ENCODE measurements at places on chromosomes 12 and 14.
A peak's percentile ranks its signal among the peaks of the same experiment; 100 is the strongest.

- ATAC-seq, result no peak
Observed at GRCh38 chr14:37637341-37637740, 41.9 kb downstream of the TTC6 start.

- ATAC-seq, result no peak
Observed at GRCh38 chr12:67356380-67356774, 87.2 kb downstream of the CAND1 start.

GRCh38 chr12:49567611-49568441 lies at the start of gene MCRS1:
TSS of gene MCRS1 (minus strand) at chr12:49568142. CDS start at chr12:49566731, 1,411 bp downstream.
- ATAC-seq, result peak; percentile 96

- peak; percentile 90 for ATAC-seq
Observed at GRCh38 chr14:101731187-101732080, 30.1 kb upstream of the PPP2R5C start.

DNA sequence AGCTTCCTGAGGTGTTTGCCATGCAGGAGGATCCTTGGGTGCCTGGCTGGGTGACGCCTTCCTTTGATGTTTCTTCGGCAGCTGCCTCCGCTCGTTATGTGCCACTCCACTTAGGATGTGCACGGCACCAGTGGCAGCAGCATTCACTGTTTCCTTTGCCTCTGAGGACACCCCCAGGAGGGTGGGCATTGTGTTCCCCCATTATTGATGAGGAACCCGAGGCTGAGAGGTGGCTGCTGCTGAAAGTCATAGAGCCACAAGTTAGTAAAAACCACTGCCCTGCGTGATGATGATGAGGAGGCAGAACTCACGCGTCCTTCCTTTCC lies 41.2 kb downstream of the EP400 start:
- no peak for ATAC-seq

DNA sequence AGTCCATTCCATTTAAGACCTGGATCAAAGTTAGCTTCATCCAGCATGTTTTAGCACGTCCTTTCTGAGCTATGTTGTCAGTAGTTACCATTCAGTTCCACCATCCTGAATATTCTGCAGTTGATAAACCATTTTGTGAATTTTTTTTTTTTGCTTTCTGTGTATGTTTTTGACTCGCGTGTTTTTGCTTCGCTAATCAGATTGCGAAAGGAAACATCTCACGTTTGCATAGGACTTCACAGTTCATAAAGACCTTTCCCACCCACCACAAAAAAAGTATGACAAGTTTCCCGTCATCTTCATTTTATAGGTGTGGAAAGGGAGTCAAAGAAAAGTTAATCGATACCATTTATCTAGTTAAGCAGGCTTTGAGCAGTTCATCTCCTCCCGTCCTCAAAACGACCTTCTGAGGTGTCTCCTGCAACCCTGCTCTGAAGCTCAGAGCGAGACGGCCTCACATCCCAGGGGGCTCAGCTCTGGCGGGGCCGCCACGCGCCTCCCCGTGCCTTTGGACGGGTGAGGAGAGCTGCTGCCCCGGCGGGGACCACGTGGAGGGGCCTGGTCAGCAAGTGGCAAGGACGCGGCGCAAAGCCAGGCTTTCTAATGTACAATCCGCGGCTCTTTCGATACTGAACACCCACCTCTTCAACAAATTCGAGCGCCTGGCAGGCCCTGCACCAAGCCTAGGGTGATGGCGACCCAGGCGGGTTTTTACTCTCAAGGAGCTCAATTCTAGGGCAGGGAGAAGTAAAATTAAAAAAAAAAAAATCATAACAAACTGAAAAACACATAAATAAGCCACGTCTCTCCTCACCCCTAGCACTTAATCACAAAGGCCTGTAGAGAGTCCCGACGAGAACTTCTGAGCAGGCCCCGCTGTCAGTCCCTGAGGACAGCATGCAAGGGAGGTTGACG lies 988 bp upstream of the TMEM263 start:
- ATAC-seq, result peak; percentile 36

DNA sequence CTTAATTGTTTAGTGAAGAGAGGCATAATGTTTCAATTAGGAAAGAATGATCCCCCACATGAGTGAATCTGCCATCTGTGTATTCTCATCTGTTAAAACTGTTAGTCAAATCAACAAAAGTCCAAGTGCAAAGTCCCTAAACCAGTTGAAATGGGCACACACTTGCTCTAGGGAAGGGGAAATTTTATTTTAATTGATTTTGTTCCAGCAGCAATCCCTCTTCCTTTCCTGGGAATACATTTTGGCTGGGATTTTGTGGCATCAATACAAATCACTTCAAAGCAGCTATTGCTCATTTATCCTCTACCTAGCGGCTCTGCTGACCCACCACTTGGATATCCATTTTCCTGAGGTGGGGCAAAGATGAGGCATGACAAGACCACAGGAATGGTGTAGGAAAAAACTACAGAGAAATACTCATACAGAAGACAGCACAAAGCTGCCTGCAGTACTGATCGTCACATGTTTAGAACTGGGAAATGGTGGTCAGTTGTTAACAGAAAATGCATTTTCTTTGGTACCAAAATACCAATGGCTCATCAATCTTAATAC lies 9.8 kb upstream of the SSTR1 start:
- ATAC-seq, result no peak

DNA sequence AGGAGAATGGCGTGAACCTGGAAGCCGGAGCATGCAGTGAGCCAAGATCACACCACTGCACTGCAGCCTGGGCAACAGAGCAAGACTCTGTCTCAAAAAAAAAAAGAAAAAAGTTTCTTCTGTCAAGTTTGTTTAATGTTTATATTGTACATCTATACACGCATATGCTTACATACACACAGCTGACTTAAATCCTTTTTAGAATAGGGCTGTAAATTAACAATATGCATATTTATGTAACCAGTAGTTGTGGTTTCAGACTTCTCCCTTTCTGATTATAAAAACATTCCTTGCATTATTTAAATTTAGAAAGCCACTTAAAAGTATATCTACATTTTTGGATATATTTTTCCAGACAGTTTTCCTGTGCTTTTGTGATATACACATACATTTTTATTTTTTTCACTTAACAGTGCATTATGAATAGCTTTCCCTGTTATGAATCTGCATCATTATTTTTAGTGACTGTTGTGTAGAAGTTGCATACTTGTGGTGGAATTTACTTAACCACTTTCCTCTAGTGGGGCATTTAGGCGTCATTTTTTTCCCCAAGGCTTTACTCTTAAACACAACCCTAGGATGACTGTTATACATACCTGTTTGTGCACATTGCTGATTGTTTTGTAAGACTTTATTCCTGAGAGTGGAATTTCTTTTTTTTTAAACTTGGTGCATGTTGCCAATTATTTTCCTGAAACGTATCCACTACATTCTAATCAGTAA lies 29.4 kb downstream of the POLR3B start:
- ATAC-seq, result no peak

- ATAC-seq, result peak; percentile 43
Observed at GRCh38 chr12:103036581-103037214, 79.2 kb downstream of the ASCL1 start.

DNA sequence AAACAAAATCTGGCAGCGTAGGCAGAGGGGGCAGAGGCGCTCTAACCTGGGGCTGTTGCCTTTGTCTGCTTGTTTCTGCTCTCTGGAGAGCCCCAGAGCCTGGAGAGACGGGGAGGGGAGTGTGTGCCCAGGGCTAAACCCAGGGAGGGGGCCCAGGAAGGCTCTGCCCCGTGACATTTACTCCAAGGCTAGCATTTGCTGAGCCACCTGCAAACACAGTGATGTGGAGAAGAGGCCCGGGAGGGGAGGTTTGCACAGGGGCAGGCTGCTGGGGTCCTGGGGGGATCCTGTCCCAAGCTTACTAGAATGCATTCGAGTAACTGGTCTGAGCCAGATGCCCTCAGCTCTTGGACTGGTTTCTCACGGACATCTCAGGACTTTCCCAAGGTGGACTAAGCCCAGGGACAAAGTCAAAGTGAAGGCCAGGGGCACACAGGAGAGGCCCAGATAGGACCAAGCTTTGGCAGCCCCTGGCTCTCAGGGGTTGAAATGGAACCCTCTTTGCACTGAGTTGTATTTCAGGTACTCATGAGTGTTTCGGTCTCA lies 12.0 kb downstream of the MEG3 start:
- ATAC-seq, result no peak

DNA sequence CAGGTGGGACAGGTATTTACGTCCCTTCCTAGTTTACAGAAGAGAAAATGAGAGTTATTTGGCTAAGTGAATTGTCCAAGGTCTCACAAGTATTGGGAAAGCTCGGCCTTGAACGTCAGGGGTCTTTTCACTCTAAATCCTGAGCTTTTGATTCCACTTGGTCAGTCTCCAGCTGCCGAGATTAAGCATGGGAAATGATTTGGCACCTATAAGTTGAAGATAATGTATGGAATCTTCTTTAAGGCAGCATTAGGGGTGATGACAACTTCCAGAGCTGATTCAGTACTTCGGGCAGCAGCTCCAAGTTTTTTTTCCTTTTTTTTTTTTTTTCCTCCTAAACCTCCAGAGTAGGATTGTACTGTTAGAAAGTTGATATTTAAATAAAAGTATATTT lies 722 bp downstream of the FAM234B start:
- ATAC-seq, result no peak

- no peak for ATAC-seq
Observed at GRCh38 chr14:50794068-50794645, 36.8 kb downstream of the NIN start.

- ATAC-seq, result no peak
Observed at GRCh38 chr12:111426344-111427185, 20.8 kb downstream of the SH2B3 start.

DNA sequence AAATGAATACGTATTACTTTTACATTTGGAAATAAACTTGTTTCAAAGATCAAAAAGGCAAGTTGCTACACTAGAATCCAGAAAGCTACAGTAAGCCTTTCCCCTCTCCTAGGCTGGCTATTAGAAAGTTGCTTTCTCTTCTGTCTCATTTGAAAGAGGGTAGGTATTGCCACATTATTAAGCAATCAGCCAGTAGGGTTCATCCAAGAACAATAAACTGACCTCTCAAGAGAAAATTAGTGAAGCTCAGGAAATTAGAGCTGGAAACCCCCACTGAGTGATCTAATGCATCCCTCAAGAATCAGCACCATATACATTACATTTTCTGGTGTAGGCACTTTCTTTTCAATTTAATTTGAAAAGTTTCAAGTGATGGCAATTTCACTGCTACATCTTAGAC lies 4.5 kb upstream of the TMEM233 start:
- ATAC-seq, result no peak

DNA sequence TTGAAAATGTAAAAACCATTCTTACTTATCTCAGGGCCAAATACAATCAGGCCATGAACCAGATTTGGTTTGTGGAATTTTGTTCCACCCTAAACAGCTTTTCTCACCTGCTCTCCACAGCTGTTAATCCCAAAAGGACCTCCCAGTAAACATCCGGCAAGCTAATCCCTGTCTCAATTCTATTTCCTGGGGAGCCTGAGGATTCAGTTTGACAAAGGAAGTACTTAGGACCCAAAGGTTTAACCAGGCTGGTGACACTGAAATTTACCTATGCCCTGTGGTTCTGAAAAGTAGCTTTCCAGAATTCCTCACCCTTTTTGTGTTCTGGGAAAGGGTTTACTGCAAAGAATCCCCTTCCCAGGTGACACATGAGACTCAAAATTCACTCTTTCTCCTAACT lies 15.0 kb downstream of the CAPZA3 start:
- ATAC-seq, result no peak

GRCh38 chr14:88914956-88915355 lies 90.5 kb downstream of the TTC8 start:
- ATAC-seq, result no peak

GRCh38 chr12:28026701-28027100 lies 54.2 kb upstream of the PTHLH start:
- no peak for ATAC-seq

- no peak for ATAC-seq
Observed at GRCh38 chr14:100576091-100577085, 10.8 kb downstream of the BEGAIN start.

GRCh38 chr12:8145754-8146441 lies 10.9 kb upstream of the ZNF705A start:
- ATAC-seq, result peak; percentile 39

DNA sequence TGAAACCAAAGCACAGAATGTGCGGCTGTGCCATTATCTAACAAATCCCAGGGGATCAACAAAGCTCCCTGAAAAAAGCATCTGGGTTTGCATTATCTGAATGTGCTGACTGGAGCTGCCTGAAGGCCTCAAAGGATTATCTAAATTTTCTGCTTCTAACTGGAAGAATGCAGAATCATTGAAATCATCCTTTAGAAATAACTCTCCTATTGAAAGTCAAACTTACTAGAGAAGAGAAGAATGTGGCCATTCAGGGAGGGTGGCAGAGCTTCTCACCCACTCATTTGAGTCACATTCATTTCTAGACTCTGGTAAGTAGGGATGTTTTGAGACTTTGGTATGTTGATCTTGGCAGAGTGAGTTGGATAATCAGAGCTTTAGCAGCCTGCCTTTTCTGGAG lies 220.6 kb upstream of the RGS6 start:
- no peak for ATAC-seq

GRCh38 chr14:55585854-55586253 lies 5.8 kb downstream of the KTN1 start:
- ATAC-seq, result no peak

- ATAC-seq, result peak; percentile 71
Observed at GRCh38 chr12:42186793-42187192, 42.1 kb upstream of the GXYLT1 start.

DNA sequence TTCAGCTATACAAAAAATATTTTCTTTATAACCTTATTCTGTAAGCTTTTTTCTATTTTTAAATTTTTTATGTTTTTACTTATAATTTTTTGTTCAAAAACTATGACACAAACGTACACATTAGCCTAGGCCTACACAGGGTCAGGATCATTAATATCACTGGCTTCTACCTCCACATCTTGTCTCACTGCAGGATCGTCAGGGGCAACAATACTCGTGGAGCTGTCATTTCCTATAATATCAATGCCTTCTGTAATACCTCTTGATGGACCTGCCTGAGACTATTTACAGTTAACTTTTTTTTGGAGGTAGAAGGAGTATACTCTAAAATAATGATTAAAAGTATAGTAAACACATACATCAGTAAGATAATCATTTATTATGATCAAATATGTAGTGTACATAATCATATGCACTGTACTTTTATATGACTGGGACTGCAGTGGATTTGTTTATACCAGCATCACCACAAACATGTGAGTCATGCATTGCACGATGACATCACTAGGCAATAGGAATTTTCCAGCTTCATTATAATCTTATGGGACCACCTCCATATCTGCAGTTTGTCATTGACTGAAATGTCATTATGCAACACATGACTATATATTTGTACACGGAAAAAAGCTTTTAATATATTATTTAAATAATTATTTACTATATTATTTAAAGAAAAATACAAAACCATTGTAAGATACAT lies 18.5 kb upstream of the PMCH start:
- ATAC-seq, result no peak
